ENCODE measurements at places on chromosomes 3 and 15.

- no peak for DNase-seq
These were observed 110.9 kb upstream of the TPM1 start for GRCh38 chr15:62931650-62932049.

- no peak for DNase-seq
These were observed 14.4 kb downstream of the POMGNT2 start for GRCh38 chr3:43091481-43091880.

DNA sequence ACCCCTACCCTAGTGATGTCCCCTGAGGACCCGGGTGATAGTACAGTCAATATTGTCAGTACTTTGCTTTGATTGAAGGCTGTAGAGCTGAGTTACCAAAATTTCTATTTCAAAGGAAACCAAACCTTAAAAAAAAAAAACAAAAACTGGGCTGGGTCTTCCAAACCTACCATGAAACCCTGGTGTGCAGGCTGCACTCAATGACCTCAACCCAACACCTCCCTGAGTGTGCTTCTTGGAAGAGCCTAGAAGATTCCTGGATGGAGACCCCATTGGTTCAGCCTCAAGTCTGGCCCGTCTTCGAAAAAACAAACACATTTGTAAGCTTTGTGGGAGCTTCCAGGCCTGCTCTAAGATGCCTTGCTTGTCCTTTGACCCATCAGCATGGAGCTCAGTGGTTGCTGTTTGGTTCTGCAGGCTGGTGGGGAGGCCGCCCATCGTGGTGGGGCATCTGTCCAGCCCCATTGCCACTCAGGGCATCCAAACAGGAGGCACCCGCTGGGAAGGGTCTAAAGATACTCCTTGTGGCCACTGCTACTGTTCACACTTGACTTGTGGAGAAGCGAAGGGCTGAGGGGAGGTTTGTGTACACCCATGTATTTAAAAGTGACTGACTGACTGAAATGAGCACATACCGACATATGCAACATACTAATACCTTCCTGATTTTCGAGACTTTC lies 32.2 kb downstream of the CRTAP start:
- no peak for DNase-seq

DNA sequence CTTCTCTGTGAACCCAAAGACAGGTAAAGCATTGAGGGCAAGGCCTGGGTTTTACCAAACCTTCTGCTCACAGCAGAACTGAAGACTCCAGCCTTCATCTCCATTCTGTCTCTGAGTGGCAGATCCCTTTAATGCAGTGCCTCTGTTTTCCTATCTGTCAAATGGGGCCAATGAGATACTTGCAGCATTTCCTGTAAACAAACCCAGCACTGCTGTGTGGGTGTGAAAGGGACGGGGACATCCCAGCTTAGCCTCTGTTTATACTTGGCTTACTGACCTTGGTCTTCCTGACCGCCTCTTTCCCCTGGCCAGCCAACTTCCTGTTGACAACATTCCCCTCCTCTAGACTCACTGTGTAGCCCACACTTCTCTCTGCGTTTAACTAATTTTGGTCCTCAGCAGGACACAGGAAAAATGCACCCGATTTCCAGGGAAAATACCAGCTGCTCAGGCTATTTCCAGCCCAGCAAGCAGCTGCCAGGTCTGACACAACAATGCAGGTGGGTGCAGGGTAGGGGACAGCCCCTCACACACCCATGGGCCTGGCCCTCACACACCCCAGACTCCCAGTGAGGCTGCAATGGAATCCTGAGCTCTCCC lies 105.9 kb upstream of the HERC1 start:
- no peak for DNase-seq

DNA sequence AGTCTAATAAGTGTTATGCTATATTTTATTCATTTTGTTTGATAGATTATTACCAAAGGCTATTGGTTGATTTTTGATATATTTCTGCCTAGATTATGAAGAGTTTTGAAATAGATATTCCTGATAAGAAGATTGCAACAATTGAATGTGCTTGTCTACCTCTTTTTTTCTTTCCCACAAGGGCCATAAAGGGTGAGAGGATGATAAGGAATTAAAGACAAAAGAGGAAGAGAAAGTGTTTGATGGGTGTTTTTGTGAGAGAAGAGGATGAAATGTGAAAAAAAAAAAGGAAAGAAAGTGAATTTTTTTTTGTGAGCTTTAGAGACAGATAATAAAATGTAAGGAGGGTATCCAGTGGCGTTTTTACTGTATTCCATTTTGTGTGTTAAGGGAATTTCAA lies 244.4 kb downstream of the CHST2 start:
- no peak for DNase-seq

DNA sequence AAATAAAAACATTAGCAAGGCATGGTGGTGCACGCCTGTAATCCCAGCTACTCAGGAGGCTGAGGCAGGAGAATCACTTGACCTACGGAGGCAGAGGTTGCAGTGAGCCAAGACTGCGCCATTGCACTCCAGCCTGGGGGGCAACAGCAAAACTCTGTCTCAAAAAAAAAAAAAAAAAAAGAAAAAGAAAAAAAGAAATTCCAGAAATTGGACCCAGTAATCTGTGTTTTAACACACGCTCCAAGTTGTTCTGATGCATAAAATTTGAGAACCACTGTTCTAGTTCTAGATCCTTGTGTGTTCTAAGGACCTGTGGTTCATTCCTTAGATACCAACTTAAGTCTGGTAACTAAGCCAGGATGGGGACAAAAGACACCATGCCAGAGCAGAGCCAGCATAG lies 2.6 kb downstream of the PARP6 start:
- no peak for DNase-seq

DNA sequence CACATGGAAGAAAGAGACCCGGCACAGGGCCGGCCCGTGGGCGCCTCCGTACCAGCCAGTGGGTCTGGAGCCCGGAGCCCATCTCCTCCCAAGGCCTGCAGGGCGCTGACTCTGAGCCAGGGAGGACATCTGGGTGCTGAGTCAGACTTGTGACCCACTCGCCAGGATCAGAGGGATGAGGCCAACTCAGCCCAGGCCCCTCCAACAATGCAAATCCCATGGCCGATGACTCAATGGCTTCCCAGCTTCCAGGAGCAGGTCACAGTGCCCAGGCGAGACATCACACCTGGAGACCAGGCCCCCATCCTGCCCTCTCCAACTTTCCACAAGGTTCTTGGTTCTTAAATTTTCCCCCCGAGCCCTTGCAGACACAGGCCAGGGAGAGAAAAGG lies 95.1 kb downstream of the LRIG1 start:
- DNase-seq, result no peak

DNA sequence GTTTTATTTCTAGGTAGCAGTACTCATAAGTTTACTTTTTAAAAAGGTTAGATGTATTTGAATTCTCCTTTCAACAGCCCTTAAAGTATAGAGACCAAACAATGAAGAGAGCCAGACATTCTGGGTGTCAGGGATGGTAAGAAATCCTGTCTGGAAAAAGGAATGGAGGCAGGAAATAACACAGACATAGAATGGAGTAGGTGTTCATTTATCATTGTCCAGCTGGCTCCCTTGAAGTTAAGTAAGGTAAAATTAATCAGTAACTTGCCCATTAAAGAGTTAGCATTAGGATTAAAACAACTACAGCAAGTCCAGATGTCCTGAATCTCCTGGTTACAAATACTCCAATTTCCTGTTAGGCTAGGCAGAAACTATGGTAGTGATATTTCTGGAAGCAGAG lies 13.5 kb upstream of the SUCNR1 start:
- DNase-seq, result no peak

DNA sequence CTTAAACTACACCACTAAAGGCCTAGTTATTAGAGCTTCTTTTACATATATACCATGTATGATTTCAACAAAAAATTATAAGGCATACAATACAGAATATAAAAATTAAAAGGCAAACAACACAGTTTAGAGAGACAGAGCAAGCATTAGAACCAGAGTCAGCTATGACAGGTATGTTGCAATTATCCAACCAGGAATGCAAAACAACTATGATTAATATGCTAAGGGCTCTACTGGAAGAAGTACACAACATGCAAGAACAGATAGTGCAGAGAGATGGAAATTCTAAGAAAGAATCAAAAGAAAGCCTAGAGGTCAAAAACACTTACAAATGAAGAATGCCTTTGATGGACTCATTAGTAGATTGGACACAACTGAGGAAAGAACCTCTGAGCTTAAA lies 39.6 kb downstream of the CCDC54 start:
- no peak for DNase-seq

DNA sequence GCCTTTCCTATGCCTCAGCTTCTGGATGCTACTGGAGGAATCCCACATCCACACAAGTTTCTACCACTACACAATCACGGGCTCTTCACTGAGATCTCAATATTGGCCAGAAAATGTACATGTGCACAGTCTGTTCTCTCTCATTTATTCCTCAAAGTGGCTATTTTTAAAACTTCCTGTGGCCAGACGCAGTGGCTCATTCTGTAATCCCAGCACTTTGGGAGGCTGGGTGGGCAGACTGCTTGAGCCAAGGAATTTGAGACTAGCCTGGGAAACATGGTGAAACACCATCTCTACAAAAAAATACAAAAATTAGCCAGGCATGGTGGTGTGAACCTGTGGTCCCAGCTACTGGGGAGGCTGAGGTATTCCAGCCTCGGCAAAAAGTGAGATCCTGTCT lies 91.4 kb upstream of the PRTG start:
- DNase-seq, result no peak

GRCh38 chr3:24521420-24522145 lies 26.9 kb upstream of the THRB start:
- peak; percentile 61 for DNase-seq

DNA sequence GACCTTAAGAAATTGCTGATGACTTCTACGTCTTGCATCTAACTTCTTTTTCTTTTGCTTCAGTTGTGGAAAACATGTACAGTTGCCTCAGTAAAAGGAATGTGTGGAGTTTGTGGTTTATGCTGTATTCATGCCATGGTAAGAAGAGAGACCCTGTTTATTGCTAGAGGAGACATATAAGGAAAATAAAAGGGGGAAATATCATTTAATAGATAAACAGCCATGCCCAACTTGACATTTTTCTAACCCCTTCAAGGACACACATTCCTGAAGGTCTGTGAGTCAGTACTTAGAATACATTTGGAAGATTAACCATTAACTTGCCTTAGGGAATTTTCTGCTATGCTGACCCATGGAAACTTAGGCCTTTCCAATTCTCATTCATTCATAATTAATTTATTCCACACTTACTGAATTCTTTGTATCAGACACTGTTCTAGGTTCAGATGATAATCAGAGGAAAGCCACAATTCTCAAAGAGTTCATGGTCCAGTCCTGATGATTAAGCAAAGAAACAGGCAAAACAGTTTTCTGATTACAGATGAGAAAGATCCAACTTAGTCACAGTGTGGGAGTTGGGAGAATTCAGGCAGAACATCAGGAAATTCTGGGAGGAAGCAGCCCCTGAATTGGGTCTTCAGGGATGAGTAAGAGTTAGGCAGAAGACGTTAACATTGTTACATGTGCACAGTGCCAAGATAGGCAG lies 329.8 kb upstream of the RASGRP1 start:
- DNase-seq, result no peak

DNA sequence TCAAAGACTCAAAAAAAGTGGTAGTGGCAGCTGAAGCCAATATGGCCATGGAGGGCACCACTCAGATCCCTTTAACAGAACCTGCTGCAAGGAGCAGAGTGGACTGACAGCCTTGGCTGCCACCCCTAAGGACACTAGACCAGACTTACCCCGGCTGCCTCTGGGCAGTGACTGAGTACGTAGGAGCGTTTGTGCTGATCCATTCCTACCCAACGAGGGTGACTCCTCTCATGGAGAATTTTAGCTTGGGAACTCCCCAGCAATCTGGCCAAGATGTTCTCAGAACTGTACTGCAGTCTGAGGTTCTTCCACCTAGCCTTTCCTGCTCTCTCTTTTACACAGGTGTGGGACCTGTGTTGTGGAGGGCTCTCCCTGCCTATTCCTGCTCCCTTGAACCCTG lies 22.1 kb downstream of the CLEC3B start:
- DNase-seq, result no peak

GRCh38 chr3:133563186-133563591 lies 10.3 kb upstream of the CDV3 start:
- DNase-seq, result no peak

- no peak for DNase-seq
These were observed 43.6 kb upstream of the MGLL start for GRCh38 chr3:127865941-127866340.

DNA sequence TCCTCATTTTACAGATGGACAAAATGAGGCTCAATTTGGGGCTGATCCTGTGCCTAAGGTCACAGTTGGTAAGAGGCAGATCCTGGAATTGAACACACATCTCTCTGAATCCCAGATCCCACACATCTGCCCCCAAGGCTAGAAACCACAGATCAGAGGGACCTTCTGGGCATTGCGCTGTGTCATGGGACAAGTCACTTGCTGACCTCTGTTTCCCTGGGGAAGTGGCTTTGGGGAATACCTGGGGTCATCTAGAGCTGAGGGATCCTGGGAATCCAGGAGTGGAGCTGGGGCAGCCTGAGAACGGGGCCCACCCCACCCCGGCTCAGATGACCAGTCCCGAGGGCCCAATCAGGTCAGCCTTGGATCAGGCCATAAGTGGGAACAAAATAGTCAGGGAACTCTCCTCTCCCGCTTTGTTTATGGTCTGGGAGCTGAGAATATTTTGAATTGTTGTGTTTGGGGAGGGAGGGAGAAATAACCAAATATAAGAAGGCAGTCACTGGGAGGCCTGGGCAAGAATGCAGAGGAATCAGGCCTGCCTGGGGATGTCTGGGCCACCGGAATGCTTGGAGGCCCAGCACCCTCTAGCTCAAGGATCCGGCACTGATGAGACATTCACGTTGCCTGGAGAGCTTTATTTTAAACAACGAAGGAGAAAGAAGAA lies 8.8 kb upstream of the SLC6A6 start:
- DNase-seq, result no peak

- no peak for DNase-seq
These were observed 7.5 kb downstream of the CSNK1G1 start for GRCh38 chr15:64348455-64348854.

GRCh38 chr15:88252441-88252840 lies 4.1 kb downstream of the NTRK3 start:
- no peak for DNase-seq

DNA sequence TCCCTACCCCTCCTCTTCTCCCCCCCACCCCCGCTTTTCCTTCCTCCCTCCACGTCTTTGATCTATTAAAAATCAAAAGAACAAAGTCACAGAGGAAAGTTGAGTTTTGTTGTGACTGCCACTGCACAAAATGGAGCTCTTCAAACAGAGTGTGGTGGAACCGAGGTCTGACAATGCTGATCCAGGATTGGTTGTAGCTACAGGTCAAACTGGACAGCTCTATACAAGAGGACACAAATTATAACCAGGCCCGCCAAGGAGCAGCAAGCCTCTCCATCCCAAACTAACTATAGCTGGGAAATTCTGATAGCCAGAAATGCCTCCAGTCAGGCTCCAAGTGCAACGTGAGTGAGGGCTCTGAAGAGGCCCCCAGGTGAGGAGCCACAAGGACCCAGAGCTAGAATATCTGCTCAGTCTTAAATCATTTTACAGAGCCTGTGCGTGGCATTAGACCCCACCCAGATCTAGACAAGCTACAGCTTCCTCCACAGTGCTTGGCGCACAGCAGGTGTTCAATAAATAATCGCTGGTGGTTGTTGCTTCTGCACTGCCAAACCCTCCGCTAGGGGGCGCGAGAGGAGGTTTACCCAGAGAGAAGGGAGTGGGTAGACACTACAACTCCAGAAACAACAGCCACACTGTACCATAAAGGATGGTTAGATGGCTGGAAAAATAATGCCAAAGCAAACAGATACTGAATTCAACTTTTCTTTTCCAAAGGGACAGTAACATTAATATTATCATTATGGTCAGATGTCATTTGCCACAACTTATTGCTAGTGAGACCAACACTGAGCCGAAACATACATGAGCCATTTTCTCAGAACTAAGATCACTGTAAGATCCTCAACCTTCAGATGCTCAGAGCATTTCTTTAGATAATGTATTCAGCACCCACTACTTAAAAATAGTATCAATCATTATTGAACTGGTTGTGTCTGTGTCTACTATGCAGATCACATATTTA lies 44.6 kb downstream of the ZIC4 start:
- DNase-seq, result no peak
